ENCODE measurements at places on chromosomes 4 and X.

GRCh38 chr4:86818211-86818610 is 31.0 kb downstream of the SLC10A6 start:
- H3K4me1 ChIP-seq = peaks cover 4% of the 10 kb centered on the region
- peaks cover 12% of the 10 kb centered on the region for H3K36me3 ChIP-seq
- no peak overlapping the region for H3K27ac ChIP-seq
- no peaks in the 10 kb centered on the region for H3K27me3 ChIP-seq
- no peak overlapping the region for H3K4me3 ChIP-seq

DNA sequence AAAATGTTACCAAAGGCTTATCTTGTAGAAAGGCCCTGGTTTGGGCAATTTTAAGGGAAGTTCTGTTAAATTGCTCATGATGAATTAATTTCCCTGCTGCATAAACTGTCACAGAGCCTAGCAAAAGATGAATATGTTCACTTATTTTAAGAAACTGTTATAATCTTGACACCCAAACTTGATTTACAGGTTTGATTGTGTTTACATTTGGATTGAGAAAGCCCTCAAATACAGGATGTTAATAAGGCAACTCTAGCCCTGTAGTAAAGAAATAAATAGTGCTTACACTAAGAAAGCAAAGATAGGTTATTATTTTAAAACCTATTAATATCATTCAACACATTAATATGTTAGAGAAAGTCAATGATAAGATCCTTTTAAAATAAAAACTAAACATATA is 18.3 kb downstream of the GYG2 start:
- no peaks in the 10 kb centered on the region for H3K27me3 ChIP-seq
- no peak for DNase-seq
- H3K4me3 ChIP-seq = no peak overlapping the region

- H3K27me3 ChIP-seq = peaks cover 71% of the 10 kb centered on the region
- no peaks in the 10 kb centered on the region for H3K36me3 ChIP-seq
- peaks cover 15% of the 10 kb centered on the region for H3K4me1 ChIP-seq
- DNase-seq = peak; percentile 35
- no peak overlapping the region for H3K27ac ChIP-seq
- H3K4me3 ChIP-seq = no peak overlapping the region
These were observed 415 bp downstream of the SHISA3 start for GRCh38 chr4:42397635-42398170.

DNA sequence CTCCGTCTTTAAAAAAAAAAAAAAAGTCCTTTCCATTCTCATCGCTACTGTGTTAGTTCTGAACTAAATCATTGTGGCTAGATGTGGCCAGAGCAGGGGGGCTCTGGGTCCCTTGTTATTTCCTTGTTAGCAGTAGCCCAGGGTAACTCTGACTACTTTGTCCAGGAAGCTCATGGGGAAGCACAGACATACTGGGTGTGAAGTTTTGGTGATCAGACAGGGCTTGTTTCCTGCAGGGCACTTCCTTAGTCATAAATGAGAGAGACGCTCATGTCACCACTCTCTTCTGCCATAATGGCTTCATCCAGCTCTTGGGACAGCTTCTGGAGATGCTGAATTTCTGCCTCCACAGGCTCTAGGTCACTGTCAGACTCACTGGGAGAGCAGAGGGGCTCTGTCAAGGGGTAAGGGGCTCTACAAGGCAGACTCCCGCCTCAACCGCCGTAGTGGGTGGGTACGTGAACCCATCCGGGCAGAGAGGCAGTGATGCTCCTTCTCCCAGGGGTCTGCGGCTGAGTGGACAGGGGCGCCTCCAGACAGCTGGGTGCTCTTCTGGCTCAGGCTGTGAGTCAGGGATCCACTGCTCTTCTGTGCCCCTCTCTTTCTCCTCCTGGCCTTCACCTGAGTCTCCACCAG is 12.9 kb downstream of the STIM2 start:
- H3K27ac ChIP-seq = no peak overlapping the region
- no peak overlapping the region for H3K4me3 ChIP-seq
- H3K36me3 ChIP-seq = peaks cover 7% of the 10 kb centered on the region
- no peaks in the 10 kb centered on the region for H3K27me3 ChIP-seq
- no peaks in the 10 kb centered on the region for H3K4me1 ChIP-seq

- no peak overlapping the region for H3K4me3 ChIP-seq
- no peak overlapping the region for H3K27ac ChIP-seq
- no peaks in the 10 kb centered on the region for H3K4me1 ChIP-seq
- H3K36me3 ChIP-seq = no peaks in the 10 kb centered on the region
These were observed 106.4 kb downstream of the PHKA2 start for GRCh38 chrX:18877469-18877868.

DNA sequence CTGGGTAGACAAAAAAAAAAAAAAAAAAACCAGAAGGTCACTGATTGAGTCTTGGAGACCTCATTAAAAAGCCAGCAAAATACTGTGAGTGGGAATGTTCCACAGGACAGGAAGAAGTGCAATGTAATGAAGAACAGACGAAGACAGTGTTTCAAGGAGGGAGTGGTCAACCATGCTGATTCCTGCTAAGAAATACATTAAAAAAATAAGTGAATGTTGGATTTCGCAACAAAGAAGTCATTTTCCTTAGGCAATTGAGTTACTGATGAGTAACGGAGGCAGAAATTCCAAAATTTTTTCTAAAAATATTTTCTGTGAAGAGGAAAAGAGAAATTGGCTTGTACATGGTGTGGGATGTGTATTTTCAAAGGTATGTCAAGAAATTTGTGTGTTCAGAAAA is 94.3 kb upstream of the FAM47B start:
- H3K4me1 ChIP-seq = no peaks in the 10 kb centered on the region
- no peak for DNase-seq

GRCh38 chr4:159175989-159176375 is 73.1 kb downstream of the RAPGEF2 start:
- no peak overlapping the region for H3K4me3 ChIP-seq
- H3K27ac ChIP-seq = no peak overlapping the region
- no peak for DNase-seq
- H3K36me3 ChIP-seq = no peaks in the 10 kb centered on the region
- H3K4me1 ChIP-seq = peaks cover 7% of the 10 kb centered on the region

- no peaks in the 10 kb centered on the region for H3K27me3 ChIP-seq
- H3K4me1 ChIP-seq = no peaks in the 10 kb centered on the region
- H3K27ac ChIP-seq = no peak overlapping the region
- H3K4me3 ChIP-seq = no peak overlapping the region
- DNase-seq = no peak
These were observed 162.7 kb upstream of the KLF8 start for GRCh38 chrX:56069299-56069931.

DNA sequence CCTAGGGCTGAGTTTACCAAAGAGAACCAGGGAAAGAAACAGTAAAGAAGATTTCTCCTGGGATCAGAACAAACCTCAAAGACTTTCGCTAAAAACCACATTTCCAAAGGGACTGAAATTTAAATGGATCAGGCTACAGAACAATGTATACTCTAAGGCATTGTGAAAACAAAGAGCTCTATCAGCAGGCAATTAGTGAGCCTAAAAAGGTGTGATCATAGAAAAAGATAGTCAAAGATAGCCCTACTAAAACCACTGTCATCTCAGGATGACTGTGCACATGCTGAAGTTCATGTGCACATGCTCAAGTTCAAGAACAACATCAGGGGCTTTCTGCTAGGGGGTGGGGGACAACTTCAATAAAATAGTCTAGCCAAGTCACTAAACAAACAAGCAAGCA is 12.9 kb upstream of the SMIM10L2A start:
- H3K27ac ChIP-seq = no peak overlapping the region
- no peaks in the 10 kb centered on the region for H3K27me3 ChIP-seq
- no peak for DNase-seq
- no peak overlapping the region for H3K4me3 ChIP-seq

GRCh38 chr4:108486046-108486445 is 134.3 kb upstream of the RPL34 start:
- H3K4me3 ChIP-seq = no peak overlapping the region
- H3K27me3 ChIP-seq = no peaks in the 10 kb centered on the region
- H3K27ac ChIP-seq = no peak overlapping the region
- H3K4me1 ChIP-seq = no peaks in the 10 kb centered on the region

DNA sequence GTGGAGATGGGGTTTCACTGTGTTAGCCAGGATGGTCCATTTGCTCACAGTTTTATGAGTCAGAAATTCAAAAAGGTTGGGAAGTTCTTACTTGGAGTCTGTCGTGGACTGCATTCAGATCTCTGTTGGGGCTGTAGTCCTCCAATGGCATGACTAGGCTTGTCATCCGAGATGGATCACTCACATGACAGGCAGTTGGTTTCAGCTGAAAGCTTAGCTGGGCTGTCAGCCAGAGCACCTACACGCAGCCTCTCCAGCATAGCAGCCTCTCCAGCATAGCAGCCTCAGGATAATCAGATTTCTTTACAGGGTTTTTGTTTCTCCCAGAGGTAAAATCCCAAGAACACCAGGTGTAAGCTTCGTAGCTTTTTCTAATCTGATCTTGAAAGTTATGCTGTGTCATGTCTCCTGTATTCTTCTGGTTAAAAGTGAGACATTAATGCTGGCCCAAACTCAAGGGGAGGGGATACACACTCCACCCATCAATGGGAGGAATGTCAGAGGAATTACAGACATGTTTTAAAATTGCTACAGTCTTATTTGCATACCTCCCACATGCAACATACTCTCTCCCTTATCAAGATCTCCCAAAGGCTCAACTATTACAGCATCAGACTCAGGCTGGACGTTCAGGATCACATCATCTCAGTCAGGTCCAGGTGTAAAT is 31.6 kb upstream of the SOD3 start:
- no peaks in the 10 kb centered on the region for H3K4me1 ChIP-seq
- no peaks in the 10 kb centered on the region for H3K27me3 ChIP-seq
- H3K4me3 ChIP-seq = no peak overlapping the region
- H3K36me3 ChIP-seq = no peaks in the 10 kb centered on the region
- no peak overlapping the region for H3K27ac ChIP-seq
- no peak for DNase-seq

DNA sequence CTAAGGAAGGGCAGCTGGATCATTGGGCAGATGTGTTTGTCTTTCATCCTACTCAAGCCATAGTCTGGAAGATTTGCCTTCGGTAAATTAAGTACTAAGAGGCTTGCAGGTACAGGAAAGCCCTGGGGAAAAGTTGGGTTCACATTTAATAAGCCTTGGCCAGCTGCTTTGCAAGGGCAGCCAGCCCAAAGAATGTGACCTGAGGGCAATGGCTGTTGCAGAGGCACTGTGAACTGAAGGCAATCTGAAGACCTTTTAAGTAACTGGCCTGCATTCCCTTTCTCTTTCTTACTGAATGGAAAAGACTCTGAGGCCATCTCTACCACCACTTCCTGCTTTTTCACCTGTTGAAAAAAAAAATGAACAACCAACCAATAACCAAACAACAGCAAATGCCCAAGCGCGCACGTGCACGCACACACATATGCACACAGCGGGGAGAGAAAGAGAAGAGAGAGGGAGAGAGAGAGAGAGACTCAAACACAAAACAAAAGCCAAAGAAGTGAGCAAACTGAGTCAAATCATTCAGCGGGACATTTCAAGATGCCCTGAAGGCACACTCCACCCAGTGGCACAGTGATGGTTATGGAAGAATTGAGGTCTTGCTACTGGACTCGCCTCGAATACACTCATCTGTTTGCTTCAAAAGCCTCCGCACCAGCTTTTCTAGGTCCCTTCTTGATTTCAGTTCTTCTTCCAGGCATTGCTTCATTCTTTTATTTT is 19.6 kb downstream of the CD40LG start:
- no peak for DNase-seq
- no peak overlapping the region for H3K27ac ChIP-seq
- no peak overlapping the region for H3K4me3 ChIP-seq
- H3K4me1 ChIP-seq = peaks cover 2% of the 10 kb centered on the region
- no peaks in the 10 kb centered on the region for H3K27me3 ChIP-seq

DNA sequence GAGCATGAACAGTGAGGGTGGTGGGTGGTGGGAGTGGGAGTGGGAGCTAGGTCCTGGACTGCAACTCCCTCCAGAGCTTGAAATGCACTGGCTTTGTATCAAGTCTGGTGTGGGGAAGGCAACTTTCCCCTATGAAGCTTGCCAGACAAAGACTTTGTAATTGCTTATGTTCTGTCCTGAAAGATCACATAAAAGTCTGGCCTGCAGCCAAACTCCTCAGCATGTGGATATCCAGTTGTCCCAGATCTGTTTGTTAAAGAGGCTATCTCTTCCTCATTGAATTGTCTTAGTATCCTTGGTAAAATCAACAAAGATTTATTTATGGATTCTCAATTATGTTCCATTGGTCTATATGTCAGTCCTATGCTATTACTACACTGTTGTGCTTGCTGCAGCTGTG is 607.9 kb downstream of the GLUD2 start:
- DNase-seq = no peak
- no peak overlapping the region for H3K4me3 ChIP-seq
- no peaks in the 10 kb centered on the region for H3K36me3 ChIP-seq
- no peaks in the 10 kb centered on the region for H3K27me3 ChIP-seq
- H3K27ac ChIP-seq = no peak overlapping the region

- peaks cover 29% of the 10 kb centered on the region for H3K36me3 ChIP-seq
- no peaks in the 10 kb centered on the region for H3K27me3 ChIP-seq
- H3K4me3 ChIP-seq = no peak overlapping the region
- no peak overlapping the region for H3K27ac ChIP-seq
These were observed 1.1 kb downstream of the GCNA start for GRCh38 chrX:71579136-71579989.

GRCh38 chr4:26821031-26821430 is 39.6 kb upstream of the STIM2 start:
- no peaks in the 10 kb centered on the region for H3K27me3 ChIP-seq
- H3K36me3 ChIP-seq = no peaks in the 10 kb centered on the region
- H3K4me1 ChIP-seq = peaks cover 6% of the 10 kb centered on the region

DNA sequence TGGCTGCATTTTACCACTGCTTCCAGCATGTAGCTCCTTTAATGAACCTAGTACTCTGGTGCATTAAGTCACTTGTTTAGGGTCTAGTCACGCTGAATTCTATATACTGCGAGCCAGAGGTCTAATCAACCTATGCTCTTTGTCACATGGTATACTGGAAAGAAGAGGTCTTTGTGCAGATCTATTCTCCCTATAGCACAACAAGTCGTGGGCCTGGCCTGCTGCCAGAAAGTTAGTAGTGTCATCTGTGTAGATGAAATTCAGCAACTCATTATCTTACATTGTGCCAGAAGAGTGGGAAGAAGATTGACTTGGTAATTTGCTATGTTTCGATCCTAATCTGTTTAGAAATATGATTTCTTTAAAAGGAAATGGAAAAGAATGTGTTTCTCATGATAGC is 80.8 kb downstream of the AWAT2 start:
- H3K4me1 ChIP-seq = no peaks in the 10 kb centered on the region
- H3K36me3 ChIP-seq = no peaks in the 10 kb centered on the region
- H3K4me3 ChIP-seq = no peak overlapping the region
- H3K27ac ChIP-seq = no peak overlapping the region
- no peak for DNase-seq
- H3K27me3 ChIP-seq = no peaks in the 10 kb centered on the region

GRCh38 chrX:120677004-120677652 is 47.3 kb upstream of the C1GALT1C1 start:
- DNase-seq = no peak
- no peak overlapping the region for H3K27ac ChIP-seq
- no peaks in the 10 kb centered on the region for H3K36me3 ChIP-seq
- no peaks in the 10 kb centered on the region for H3K4me1 ChIP-seq

GRCh38 chrX:72326605-72327300 is 21.0 kb upstream of the CITED1 start:
- no peaks in the 10 kb centered on the region for H3K27me3 ChIP-seq
- no peaks in the 10 kb centered on the region for H3K4me1 ChIP-seq
- no peaks in the 10 kb centered on the region for H3K36me3 ChIP-seq
- no peak overlapping the region for H3K4me3 ChIP-seq
